Cardiac muscle cell (in vitro differentiated cells and primary cell): ENCODE measurements at places on chromosomes 7 and 10.
A peak's percentile ranks its signal among the peaks of the same experiment; 100 is the strongest.

DNA sequence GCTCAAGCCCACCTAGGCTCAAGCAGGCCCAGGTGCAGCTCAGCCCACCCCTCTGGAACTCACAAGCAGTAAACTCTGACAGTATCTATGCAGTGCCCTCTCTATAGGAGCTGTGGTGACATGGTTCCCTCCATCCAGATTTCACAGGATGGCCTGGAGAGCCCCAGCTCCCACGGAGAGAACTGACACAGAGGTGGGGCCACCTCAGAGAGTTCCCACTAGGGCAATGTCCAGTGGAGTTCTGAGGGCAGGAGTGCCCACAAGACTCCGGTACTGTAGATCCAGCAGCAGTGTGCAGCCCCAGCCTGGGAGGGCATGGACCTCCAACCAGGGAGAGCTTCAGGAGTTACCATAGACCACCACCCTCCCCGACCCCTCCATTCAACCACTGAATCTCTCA lies 37.3 kb upstream of the CNPY1 start:
- DNase-seq = no peak

GRCh38 chr10:10361301-10361885 lies 656.3 kb upstream of the CELF2 start:
- DNase-seq = no peak

GRCh38 chr7:80607136-80607535 lies 31.3 kb upstream of the CD36 start:
- no peak for DNase-seq

- DNase-seq = no peak
Observed at GRCh38 chr7:138478499-138478908, 18.4 kb downstream of the TRIM24 start.

DNA sequence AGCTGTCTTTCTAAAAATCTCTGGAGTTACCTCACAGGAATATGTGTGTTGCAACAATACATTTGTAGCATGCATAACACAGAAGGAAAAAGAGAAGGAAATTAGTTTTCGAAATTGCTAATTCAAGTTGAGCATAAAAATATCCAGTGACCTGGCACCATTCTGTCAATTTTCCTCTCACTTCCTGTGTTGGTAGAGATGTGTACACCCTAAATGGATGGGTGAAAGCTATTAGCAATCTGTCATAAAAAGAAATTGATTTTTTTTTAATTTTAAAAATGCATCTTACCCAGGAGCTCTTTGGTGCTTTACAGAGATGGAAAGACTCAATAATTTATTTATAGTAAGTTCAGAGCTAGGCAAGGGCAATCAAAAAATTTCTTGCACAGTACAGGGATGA lies 333.3 kb upstream of the TMEM229A start:
- no peak for DNase-seq

DNA sequence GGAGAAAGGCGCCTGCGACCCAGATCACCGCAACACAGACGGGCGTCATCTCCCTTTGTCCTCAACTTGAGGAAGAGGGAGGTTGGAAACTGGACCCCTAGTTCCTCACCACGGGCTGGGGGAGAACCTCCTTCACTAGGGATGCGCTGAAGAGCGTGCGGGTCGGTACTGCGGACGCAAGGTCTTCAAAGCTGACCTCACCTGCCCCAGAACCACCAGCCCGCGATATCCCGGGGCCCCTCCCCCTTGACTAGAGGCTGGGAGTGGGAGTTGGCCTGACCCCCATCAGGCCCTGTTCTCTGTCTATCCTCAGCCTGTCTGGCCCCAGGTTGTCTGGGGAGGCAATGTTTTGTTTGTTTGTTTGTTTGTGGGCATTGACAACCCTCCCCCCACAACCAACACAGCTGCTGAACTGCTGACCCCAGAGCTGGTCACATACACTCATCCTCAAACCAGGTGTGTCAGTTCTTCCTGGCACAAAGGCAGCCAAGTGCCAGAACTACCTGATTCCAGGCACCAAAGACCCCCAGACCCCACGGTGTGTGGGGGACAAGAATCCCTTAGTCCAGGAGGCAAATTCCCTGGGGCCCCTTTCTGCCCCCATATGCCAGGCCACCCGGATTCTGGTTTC lies 2.9 kb downstream of the NPM3 start:
- DNase-seq = no peak

GRCh38 chr10:69847883-69848282 lies 46.2 kb downstream of the COL13A1 start:
- no peak for DNase-seq

DNA sequence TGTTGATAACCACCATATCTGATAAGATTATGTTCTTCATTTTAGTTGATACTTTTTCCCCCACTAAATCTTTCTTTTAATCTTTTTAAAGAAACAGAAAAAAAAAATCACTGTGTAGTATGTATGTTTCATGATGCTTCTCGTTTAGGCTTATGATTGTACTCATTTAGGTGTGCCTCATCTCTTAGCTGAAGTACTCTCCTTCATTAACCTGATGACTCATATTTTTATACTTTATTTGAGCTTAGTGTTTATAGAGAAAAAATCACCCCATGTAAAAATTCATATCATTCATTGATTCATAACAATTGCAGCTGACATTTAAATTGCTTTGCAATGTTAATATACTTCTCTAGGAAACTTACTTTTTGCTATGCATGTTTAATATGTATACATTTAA lies 158.9 kb downstream of the MLLT10 start:
- DNase-seq = no peak

- no peak for DNase-seq
Observed at GRCh38 chr10:78578929-78579328, 489.8 kb upstream of the ZMIZ1 start.

DNA sequence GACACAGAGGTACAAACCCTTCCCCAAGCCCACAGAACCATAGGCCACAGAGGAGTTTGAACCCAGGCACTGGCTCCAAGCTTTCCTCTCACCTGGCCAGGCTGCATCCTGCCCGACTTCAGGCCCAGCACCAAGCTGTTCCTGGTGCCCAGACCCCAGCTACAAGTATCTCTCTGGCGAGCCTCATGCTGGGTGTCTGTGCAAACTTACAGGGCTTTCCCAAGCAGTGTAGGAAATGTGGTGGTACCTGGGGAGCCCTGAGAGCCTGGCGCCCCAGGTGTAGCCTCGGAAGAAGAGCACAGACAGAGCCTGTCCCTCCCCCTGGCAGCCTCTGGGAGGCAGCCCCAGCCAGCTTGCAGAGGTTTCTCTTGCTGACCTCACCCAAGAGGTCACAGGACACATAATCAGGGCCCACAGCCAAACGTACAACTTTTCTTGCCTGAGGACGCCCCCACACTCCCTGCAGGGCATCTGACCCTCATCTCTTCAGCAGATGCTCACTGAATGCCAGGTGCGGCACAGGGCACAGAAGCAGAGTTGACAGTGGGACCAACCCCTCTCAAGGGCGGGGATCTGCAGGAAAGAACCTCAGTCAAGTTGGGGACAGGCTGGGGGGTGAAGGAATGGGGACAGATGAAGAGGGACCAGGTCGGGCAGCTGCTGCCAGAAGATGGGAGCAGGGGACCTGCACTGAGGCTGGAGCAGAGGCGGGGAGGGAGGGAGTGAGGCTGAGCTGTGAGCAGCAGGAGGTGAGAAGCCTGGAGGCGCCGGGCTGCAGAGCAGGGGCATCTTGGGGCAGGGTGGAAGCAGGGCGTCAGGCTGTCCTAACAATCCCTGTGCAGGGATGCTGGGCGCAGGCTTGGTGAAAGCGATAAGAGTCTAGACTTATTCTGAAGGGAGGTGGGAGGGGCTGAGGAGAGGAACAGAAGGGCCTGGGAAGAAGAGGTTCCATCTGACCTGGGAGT lies 16.3 kb upstream of the MYL7 start:
- no peak for DNase-seq

DNA sequence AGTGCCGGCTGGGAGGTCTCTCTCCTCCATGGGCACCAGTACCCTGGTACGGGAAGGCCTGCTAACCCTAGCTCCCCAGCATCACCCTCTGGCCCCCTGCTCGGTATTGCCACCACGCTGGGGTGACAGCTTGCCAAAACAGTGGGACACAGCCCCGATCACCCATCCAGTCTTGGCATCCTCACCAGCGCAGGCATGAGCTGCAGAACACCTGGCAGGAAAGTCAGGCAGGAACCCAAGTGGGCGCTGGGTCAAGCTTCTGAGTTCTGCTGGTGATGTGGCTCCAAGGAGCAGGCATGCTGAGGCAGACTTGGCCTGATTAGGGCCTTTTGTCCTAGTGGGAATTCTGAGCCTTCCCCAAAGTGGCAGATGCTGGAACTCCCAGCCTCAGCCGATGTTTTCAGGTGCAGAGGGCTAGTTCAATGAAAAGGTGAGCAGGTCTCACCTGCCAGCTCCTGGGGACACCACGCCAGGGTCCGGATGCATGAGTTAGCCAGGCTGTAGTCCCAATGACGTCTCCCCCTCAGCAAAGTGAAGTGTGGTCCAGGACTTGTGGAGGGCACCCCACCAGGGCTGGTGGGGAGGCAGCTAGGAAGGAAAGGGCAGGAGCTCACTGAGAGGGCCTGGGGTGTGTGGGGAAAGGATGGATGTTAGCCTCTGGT lies 8.5 kb upstream of the ZNF22 start:
- DNase-seq = no peak

- peak; percentile 16 for DNase-seq
Observed at GRCh38 chr7:17564678-17565212, 266.3 kb downstream of the AHR start.

DNA sequence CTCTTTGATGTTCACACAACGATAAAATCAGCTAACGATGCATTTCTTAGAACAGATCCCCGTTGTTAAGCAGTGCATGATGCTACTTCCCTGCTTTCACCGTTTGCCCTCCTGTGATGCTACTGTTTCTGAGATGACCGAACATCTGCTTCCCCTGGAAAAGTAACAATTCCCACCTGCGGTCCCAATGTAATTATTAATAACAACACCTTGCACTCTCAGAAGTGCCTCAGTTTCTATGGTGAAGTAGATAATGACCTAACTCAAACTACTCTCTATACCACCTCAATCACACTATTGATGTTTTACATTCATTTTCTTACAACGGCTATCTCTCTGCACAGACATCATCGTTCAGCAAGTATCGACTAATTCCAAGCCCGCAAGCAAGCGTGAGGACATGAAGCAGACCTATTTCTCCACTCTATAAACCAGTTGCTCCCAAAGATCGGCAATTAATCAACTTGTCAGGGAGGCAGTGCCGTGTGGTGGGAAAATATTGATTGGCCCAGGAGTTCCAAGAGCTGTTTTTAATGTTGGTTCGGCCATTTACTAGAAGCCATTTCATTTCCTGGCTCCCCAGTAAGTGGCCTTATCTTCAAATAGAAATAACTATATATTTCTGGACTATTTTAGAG lies 42.7 kb downstream of the FAM107B start:
- DNase-seq = no peak

- no peak for DNase-seq
Observed at GRCh38 chr7:1697499-1698125, 27.5 kb downstream of the ELFN1 start.

DNA sequence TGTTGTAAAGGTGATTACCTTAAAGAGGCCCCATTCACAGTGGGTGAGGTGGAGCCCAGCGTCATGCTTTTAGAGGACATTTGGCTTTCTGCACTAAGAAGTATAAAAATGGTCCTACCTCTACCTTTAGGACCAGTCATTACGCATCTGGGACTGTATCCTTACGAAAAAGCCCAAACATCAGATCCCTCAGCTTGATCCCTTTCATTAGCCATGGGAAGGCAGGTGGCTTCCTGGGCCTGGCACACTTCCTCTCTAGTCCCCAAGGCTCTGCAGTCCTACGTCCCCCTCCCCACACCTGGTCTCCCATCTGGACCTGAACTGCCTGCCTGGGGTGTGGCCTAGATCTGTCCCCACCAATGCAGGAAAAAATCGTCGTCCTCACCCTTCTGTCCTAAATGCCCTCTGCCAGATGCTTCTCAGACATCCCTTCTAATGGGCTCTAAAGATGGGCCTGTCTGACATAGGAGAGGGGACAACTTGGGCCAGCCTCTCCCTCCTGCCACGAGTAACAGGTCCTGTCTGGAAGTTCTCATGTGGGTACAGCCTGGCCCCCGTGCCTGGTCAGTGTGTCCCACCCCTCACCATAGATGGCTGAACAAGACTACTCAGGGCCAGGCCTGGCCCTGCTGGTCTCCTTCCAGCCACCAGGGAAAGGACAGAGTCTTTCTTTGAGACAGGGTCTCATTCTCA lies 11.8 kb upstream of the SLC18A3 start:
- DNase-seq = no peak

DNA sequence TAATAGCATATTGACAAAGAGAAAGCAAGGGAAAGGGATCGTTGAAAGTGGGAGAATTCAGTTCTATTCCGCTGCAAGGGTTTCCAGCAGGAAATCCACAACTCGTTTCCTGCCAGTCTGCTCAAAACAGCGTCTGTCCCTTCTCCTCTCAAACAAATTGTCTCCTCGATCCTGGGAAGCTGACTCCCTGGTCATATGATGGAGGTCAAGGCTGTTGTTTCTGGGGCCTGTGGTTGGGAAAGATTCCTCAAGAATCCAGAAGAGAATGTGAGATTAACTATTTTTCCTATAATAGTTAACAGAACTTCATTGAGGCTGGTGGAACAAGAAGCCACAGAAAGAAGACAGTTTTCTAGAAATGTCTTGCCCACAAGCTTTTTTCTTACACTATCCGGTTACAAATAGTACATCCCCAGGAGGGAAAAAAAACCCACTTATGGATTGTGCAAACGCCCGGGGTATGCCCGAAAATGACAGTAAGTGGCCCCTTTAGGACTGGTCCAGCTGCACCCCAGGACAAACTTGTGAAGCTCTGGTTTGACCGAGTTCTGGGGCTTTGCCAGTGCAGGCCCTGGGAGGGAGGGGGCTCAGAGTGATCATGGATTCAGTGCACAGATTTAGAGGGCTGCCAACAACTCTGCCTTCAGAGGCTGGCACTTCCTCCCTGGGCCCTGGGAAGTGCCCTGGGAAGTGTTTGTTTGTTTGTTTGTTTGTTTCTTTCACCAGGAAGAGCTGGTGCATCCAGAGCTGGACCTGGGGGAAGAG lies 49.4 kb upstream of the CTBP2 start:
- peak; percentile 31 for DNase-seq

DNA sequence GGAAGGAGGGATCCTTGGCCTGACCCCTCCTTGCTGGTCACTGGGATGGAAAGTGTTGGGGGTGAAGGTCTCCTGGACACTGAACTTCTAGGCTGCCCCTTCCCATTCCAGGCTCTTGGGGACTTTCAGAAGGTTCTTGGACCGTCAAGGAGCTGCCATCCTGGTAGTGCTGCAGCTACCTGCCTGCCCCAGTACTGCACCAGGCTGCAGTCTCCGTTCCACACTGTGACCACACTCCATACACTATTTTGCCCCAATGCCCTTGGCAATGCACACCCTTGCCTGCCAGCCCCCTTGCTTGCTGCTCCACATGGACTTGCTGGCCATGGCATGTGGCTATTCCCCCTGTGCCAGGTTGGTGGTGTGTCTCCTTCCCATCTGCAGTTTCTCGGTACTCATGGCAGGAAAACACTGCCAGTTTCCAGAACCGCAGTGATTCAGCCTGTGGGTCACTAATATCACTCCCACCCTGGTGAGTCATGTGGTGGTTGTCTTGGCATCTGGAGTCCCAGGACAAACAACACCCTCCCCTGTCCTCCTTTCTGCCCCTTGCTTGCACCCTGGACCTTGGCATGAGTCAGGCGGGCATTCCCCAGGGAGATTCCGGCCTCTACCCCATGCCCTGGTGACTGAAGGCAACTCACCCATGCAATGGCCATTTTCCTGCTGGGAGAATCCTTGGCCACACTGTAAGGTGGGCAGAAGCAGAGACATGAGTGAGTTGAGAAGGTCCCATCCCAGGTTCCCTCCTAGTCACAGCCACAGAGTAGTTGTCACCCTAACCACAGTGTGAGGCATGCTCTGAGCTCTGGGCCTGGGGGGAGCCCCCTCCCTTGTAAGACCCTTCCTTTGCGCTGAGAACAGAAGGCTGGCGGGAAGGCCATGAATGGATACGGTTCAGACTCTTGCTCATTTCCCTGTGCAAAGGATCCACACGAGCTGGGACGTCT lies 32.8 kb downstream of the GOLGA7B start:
- DNase-seq = no peak
